ENCODE measurements at places on chromosomes 13 and 19.

- DNase-seq: no peak
These were observed 5.5 kb downstream of the ACP4 start for GRCh38 chr19:50795664-50796073.

- no peak for DNase-seq
These were observed 1.3 kb upstream of the RUBCNL start for GRCh38 chr13:46388308-46388707.

GRCh38 chr13:75927183-75927669 is 291.1 kb downstream of the LMO7 start:
- no peak for DNase-seq

DNA sequence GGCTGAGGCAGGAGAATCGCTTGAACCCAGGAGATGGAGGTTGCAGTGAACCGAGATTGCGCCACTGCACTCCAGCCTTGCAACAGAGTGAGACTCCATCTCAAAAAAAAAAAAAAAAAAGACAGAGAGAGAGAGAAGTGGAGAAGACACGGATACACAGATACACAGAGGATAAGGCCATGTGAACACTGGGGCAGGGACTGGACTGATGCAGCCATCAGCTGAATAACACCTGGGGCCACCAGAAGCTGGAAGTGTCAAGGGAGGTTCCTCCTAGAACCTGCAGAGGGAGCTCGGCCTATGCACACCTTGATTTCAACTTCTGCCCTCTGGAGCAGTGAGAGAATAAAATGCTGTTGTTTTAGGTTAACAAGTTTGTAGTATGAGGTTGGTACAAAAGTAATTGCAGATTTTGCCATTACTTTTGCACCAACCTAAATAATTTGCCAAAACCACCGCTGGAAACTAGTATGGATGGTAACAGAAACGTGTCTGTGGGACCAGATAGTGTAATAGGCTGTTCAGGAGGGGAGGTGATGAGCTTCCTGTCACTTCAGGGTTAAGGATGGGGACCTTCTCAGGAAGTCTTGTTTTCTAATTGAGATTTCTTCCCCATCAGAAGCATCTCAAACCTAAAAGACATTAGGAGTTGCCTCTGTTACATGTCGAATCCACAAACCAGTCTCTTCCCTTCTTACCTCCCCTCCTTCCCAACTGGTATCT is 36.4 kb upstream of the IGSF23 start:
- no peak for DNase-seq

DNA sequence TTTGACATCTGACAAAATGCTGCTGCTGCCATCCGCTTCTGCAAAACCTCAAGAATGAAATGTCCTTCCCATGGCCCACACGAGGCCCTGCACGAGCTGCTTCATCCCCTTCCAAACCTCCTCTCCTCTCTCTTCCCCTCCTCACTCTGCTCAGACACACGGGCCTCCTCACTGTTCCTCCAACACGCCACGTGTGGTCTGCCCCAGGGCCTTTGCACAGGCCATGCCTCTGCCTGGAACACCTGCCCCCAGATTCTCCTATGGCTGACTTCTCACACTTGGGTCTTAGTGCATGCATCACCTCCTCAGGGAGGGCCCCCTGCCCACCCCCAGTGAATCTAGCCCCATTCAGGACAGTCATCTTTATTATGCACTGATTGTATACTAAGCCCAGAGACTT is 15.9 kb downstream of the NRTN start:
- DNase-seq: no peak

DNA sequence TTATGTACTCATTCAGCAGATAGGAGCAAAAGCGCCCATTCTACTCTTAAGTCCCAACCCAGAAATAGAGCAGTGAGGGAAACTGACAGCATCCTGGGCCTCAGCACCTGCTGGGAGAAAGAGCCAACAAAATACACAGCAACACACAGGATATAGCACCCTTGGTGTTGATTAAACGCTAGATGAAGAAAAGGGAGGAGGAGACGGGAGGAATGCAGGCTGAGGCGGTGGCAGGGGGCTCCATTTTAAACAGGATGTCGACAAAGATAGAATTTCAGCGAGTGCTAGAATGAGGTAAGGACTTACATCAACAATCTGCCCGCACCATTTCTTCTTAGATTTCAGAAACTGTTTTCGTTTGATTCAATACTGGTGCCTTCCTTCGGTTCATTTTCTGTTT is 4.6 kb upstream of the RAB20 start:
- DNase-seq: no peak

DNA sequence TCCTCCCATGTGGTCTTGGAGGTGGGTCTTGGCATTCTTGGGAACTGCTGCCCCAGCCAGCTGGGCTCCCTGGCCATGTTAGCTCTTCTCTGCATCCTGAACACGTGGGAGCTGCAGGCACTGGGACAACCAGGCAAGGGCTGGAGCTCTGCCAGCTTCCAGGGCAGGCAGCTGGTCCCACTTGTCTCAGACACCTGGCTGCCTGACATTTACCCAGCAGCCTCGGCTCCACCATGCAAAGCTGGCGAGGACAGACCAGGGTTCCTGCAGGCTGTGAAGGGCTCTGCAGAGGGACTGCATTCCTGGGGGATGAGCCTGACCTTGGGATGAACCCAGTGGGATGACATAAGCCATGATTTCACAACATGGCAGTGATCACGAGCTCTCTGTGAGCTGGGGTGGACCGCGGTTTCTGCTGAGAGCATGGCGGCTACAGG is 99.0 kb upstream of the TSHZ3 start:
- no peak for DNase-seq

DNA sequence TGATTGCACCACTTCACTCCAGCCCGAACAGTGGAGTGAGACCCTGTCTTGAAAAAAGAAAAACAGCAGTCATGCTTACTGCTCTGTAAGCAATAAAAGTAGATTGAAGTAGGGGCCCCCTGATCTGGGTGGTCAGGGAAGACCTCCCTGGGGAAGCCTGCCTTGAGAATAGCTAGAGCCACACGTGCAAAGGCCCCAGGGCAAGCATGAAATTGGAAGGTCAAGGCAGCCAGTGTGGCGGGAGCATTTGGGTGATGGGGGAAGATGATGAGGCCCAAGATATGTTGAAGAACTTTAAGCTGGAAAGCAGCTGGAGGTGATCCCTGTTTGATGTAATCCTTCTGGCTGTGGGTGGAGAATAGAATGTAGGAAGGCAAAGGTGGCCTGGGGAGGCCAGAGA is 104.4 kb downstream of the SIPA1L3 start:
- DNase-seq: no peak

DNA sequence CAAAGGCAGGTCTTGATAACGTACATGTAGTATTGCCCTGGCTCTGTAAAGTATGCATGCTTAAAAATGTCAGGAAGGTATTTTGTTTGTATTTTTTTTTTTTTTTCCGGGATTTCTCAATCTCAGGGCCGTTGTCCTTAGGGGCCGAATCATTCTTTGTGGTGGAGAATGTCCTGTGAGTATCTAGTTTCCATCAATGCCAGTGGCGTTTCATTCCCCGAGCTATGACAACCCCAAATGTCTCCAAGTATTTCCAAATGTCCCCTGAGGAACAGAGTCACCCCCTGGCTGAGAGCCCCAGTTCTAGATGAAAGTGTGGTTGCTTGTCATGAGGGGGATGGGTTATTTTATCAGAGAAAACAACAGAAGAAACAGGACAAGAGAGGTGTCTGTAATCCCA is 68.7 kb downstream of the ACSBG2 start:
- DNase-seq: no peak

- DNase-seq: peak; percentile 55
These were observed 1.2 kb downstream of the PPM1N start for GRCh38 chr19:45499196-45500180.

DNA sequence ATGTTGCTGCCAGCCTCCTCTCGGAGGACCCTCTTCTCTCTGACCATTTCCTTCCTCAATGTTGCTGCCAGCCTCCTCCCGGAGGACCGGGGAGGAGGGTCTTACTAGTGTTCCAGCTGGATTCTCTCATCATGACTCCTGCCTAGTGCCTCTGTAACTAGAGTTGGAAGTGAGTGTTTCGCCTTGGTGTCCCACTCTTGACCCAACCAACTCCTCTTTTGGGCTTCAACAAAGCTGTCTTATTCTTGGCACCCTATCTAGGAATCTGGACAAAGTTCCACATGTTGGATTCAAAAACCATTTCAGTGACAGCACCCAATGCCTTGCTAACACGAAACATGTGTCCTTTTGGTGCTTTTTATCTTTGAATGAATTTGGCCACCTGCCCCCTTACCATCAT is 165.4 kb downstream of the GPC5 start:
- DNase-seq: no peak

- no peak for DNase-seq
These were observed 34.4 kb downstream of the RAP2A start for GRCh38 chr13:97468331-97468730.

- DNase-seq: no peak
These were observed 60.4 kb downstream of the ADGRE1 start for GRCh38 chr19:6947745-6948144.

DNA sequence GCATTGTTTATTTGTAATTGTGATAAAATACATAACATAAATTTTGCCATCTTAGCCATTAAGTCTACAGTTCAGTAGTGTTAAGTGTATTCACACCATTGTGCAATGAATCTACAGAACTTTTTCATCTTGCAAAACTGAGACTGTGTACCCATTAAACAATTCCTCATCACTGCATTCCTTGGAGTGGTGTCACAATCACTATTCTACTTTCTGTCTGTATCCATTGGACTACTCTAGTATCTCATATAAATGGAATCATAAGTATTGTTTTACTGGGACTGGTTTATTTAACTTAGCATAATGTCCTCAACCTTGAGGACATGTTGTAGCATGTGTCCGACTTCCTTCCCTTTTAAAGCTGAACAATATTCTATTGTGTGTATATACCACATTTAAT is 36.8 kb downstream of the UFM1 start:
- no peak for DNase-seq

- DNase-seq: no peak
These were observed 1228.3 kb upstream of the PCDH20 start for GRCh38 chr13:62643799-62644524.

DNA sequence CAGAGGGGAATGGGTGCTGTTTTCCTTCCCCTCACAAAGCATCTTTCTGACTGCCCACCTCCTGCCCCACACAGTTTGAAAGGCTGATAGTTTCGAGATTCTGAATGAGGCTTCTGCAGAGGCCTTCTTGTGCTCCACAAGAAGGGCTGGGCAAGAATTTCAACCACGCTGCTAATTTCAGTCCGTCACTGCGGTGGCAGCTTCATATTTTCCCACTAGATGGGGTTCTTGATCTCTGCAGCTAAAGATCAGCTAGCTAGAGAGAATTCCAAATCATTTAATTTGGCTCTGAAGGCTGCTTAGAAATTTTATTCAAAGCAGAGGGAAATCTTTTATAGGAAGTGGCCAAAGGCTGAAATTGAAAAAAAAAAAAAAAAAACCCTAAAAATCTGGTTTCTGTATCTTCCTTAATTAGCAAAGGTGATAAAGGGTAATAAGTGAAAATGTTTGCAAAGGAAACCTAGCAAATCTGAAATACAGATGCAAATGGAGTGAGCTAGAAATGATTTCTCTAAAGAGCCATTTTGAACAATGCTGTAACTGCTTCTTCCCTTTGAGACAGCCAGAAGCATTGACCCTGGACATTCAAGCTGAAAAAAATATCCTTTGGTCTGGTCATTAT is 38.0 kb upstream of the C13orf42 start:
- DNase-seq: no peak
